ENCODE measurements at places on chromosomes 2 and 18.
A peak's percentile ranks its signal among the peaks of the same experiment; 100 is the strongest.

DNA sequence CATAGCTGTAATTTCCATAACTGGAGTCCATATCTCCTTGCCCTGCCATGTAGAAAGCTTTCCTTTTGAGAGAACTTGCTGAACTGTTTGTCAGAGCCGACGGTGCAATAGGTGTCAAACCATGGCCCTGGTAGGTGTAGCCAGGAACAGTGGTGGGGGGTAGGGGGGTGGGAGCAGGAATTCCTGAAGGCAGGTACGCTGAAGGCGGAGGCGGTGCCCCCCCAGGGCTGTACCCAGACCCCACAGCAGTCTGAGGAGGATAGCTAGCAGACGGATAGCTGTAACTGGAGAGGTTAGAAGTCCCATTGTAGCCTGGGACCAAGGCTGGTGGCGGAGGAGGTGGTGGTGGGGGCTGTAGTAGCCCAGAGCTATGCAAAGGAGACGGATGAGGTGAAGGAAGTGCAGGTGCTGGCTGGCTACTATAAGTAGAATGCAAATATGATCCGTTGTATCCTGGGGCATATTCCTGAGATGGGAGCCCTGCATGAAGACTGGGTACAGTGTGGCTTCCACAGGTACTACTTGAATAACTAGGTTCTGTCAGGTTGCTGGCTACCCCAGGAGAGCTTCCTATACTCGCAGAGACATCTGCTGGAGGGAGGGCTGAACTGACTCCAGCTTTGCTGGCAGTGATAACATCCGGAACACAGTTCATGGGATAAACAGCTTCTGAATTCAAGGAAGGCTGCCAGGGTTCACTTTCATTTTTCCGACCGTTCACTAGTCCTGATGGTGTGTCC lies 124.8 kb downstream of the FIGN start:
- DNase-seq: peak; percentile 30

- DNase-seq: no peak
Measured at GRCh38 chr18:58387716-58388115, 241.2 kb downstream of the ALPK2 start.

GRCh38 chr2:196249860-196250259 lies 78.5 kb upstream of the STK17B start:
- peak; percentile 68 for DNase-seq

DNA sequence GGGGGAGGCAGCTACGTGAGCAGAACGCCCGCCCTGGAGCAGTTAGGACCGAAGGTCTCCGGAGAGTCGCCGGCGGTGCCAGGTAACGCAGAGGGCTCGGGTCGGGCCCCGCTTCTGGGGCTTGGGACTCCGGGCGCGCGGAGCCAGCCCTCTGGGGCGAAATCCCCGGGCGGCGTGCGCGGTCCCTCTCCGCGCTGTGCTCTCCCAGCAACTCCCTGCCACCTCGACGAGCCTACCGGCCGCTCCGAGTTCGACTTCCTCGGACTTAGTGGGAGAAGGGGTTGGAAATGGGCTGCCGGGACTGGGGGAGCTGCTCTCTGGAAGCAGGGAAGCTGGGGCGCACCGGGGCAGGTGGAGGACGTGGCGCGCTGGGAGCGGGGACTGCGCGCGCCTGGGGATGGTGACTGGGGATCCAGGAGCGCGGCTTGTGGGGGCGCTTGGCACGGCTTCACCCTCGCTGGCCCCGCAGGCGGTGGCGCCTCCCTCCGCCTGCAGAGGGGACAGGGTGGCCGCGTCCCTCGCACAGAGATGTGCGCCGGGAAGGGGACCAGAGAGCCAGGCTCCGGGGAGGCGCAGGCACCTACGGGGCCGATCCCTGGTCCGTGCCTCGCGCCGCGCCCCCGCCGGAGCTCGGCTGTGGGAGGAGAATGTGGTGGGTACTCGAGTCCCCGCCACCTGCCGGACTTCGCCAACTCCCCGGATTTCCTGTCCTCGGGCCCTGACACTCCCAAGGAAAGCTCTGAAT lies 688 bp downstream of the CDH20 start:
- no peak for DNase-seq

- DNase-seq: no peak
Measured at GRCh38 chr2:77521931-77522470, at the start of gene LRRTM4. Gene LRRTM4 (minus strand): TSS chr2:77522376.

DNA sequence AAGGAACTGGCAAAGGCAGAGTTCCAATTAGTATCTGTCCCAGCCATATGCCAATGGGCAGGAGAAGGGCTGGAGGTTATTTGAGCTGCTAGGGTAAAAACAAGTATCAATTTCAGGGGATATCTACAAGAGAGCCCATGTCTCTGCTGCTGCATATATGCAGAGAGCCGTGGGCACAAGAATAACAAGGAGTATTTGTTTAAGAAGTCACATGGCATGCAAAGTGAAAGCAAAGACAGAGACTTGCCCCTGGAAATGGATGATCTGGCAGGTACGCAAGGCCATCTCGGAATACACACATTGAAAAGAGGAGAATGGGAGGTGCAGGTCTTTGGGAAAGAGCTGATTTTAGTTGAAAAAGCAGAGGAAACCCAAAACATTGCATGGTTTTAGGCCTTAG lies 170.6 kb downstream of the EVA1A start:
- no peak for DNase-seq

DNA sequence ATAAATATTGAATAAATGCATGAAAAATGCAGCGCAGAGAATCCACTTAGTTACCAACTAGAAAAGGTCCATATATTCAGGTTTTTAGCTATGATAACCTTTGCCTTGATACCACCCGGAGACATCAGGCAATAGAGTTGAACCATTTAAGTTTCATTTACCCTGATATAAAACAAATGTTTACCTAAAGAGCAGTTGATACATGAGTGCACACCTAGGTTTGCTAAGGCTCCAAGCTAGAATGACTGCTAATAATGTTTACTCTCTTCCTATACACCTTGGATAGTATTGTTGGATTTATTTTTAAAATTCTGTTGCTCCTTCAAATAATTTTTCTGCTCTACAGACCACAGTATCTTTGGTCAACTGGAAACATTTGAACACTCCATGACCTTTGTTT lies 1463.6 kb downstream of the LRP1B start:
- DNase-seq: no peak

GRCh38 chr2:37250869-37251740 lies 19.6 kb downstream of the NDUFAF7 start:
- no peak for DNase-seq

DNA sequence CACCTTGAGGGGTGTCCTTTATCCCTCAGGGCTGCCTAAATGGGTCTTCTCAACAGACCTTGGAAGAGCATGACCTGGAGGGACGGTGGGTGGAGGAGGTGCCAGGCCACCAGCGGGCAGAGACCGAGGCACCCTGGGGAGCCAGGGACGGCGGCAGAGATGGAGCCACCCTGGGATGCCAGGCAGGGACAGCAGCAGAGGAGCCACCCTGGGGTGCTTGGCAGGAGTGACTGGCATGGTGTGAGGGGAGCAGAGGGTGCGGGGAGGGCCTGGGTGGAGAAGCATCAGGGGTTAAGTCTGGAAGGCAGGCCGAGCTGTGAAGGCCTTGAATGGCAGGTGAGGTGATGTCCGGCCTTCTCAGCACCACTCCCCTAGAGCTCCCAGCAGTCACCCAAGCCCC lies 56.1 kb downstream of the CIB4 start:
- no peak for DNase-seq

DNA sequence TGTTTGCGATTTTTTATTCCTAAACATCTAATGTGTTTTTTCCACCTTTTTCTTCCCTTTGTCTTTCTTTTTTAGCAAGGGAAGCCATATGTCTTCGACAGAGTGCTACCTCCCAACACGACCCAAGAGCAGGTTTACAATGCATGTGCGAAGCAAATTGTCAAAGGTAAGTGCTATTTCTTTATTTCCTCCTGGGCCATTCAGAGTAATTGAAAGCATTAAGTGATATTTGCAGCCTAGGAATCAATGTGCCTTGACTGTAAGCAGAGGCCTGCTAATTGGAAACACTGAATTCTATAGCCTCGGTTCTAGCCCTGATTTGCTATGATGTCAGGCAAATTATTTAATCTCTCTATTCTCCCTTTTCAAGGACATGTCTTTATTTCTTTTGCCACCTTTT lies 47.0 kb downstream of the KIF5C start:
- DNase-seq: no peak

DNA sequence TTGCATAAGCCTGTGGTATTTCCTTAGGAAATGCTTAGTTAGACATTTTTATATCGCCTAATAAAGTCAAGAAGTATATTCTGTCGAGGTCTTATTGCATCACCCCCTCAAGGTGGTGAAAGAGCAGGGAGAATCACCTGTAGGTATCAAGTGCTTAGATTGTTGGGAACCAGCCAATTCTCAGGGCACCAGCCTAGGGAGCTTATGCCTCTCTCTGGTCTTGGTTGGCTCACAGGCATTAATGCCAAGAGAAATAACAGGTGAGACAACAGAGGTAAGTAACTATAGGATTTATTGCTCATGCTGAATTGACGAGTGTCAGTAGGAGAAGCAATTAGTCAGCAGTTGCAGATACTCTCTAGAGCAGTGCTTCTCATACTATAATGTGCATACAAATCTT lies 663.3 kb upstream of the ZNF804A start:
- DNase-seq: no peak

GRCh38 chr18:59567431-59567830 lies 129.8 kb downstream of the CCBE1 start:
- no peak for DNase-seq

DNA sequence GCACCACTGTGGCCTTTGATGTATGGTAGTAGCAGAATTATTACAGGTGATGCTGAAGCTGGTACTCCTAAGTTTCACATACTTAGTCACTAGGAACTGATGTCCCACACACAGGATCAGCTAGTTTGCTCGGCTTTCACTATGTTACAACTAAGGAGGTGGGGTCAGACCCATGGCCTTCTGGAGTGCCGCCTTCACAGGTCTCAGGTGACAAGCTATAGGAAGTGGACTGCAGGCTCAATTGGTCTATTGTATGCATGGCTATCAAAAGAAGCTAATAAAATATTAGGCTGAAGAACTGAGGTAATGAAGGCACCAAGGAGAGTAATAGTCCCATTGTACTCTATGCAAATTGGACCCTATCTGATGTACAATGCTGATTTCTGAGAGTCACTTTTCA lies 170.6 kb downstream of the DLGAP1 start:
- DNase-seq: no peak

GRCh38 chr2:165573534-165574461 lies 104.3 kb downstream of the CSRNP3 start:
- no peak for DNase-seq

DNA sequence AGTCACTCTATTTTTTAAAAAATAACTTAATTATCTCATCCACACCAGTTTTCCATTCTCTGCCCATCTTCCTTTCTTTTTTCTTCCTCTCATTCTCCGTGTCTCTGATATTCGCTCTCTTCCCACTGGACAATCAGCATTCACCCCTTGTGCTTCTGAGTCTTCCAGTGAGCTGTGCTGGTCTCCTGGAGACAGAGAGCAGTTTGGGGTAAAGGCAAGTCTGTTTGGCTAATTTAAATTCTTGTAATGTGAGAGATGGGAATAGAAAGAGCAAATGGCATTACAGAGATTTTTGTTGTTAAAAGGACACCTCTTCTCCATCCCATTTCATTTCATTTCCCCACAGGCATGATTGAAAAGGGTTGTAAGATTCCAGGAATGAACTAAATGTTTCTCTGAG lies 107.5 kb downstream of the DTNA start:
- no peak for DNase-seq

DNA sequence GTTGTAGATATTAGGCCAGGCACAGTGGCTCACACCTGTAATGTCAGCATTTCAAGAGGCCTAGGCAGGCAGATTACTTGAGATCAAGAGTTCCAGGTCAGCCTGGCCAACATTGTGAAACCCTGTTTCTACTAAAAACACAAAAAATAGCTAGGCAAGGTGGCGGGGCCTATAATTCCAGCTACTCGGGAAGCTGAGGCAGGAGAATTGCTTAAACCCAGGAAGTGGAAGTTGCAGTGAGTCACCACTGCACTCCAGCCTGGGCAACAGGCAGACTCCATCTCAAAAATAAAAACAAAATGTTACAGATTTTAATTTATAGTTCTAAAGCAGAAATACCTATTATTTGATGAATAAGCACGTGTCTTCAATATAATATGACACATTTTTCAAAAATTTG lies 65.6 kb upstream of the UBXN4 start:
- DNase-seq: peak; percentile 16

DNA sequence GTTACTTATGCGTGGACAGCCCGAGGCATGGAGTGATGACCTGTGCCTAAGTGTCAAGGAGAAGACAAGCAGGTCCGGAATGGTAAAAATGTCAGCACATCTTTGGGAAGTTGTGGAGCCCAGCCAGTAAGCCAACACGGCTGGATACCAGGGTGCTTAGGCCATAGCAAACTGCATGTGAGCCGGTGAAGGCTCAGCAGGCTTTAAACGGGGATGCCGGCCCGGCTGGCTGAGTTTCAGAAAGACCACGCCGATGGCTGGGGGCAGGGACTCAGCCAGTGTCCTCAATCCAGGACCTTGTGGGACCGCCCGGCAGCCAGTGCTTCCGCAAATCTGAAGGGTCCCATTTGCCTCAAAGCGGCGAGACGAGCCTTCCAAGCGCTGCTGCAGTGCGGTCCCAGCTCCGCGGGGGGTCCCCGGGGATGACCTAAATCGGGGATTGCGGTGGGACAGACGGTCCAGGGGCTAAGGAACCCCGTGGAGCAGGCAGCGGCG lies 946 bp upstream of the AGAP1 start:
- DNase-seq: no peak

- DNase-seq: peak; percentile 77
Measured at GRCh38 chr2:75522543-75523312, 38.0 kb downstream of the EVA1A start.

GRCh38 chr2:150471813-150472510 lies 15.5 kb downstream of the RND3 start:
- DNase-seq: no peak

DNA sequence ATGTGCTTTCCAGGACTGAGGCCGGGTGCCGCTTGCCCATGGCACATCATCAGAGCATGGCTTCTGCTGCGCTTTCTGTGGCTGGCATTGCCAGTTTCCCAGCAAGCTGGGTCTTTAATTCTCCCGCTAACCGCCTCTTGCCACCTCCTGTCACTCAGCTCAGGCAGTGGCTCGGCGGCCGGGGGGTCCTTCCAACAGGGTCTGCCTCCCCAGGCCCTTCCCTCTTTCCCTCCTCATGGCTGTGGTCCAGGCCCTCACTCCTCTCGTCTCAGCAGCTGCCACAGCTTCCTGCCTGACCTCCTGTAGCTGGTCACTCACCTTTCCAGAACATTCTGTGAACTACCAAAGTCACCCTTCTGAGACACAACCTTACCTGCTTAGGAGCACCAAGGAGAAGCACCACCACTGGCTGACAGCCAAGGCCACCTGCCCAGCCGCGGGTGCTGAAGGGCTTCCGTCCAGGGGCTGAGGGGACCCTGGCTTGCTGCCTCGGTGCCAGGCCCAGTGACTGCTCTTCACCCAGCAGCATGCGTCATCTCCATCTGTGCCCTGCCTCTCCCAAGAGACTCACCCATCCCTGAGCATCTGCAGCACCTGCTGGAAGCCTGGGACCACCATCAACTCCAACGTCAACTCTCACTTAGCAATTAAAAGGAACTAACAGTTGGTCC lies 22.6 kb downstream of the CHMP1B start:
- no peak for DNase-seq

GRCh38 chr18:70329071-70329470 lies 40.2 kb downstream of the SOCS6 start:
- DNase-seq: no peak
